Large intestine (tissue), 12 donors: ENCODE measurements at places on chromosomes 7 and 10. TPM values are rescaled to one million over a fixed set of nuclear protein-coding genes. Genes with fewer than 3 reads are reported as not detected.

DNA sequence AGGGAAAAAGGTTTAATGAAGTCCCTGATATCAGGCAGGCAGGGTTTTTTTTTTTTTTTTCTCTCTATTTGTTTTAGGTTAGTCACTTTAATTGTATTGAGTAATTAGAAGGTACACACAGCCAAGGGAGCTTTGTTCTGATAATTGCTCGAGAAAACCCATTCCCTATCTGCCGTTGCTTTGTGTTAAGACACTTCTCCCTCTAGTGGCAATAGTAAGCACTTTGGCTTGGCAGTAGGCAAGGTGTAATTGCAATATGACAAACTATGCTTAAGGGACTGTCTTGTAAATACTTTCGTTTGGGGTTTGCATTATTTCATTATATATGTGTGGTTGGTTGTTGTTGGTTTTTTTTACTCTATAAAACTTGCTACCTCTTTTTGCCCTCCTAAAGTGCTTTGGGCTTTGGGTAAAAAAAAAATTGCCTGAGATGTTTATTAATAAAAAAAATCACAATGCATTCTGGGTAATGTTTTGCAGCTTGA, 113.4 kb downstream of the BTRC start:
- DNase-seq, result peak; percentile 71
- no peaks in the 10 kb centered on the region for H3K27me3 ChIP-seq
- H3K36me3 ChIP-seq, result no peaks in the 10 kb centered on the region
- no peak overlapping the region for H3K27ac ChIP-seq
- H3K4me3 ChIP-seq, result no peak overlapping the region

GRCh38 chr7:36747280-36748016, 23.2 kb upstream of the AOAH start:
- peak overlapping the region; percentile 89 for H3K27ac ChIP-seq
- H3K27me3 ChIP-seq, result no peaks in the 10 kb centered on the region
- peak; percentile 81 for DNase-seq
- no peak overlapping the region for H3K4me3 ChIP-seq

DNA sequence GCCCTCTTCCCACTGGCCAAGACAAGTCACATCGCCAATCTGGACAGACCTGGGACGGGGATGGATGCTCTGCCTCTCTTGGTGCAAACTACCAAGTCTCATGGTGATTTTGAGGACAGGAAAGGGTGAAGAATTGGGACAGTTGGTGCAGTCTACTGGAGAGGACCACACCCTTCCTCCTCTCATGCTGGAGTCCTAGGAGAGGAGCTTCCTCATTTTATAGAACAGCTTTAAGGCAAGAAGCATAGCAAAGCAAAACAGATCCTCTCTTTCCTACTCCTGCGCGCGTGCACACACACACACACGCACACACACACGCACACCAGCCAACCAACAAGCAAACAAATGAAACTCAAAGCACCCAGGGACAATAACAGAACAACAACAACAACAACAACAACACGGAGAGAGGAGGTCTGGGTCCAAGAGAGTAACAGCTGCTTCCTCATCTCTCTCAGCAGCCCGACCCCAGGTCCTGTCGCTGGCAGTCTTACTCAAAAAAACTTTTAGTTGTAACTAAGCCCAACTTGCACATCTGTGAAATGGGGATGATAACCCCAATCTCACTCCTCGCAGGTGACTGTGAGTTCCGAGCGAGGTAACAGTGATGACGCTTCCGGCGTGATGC, 83.4 kb downstream of the TMEM178B start:
- no peaks in the 10 kb centered on the region for H3K36me3 ChIP-seq
- DNase-seq, result no peak
- H3K27me3 ChIP-seq, result peaks cover 2% of the 10 kb centered on the region
- H3K4me3 ChIP-seq, result no peak overlapping the region

- H3K27ac ChIP-seq, result no peak overlapping the region
- peak; percentile 38 for DNase-seq
- H3K4me1 ChIP-seq, result no peaks in the 10 kb centered on the region
- H3K4me3 ChIP-seq, result no peak overlapping the region
These were observed 40.6 kb downstream of the SYPL1 start for GRCh38 chr7:106071356-106071998.

GRCh38 chr10:95841661-95842498, 65.9 kb upstream of the CC2D2B start:
- H3K4me1 ChIP-seq, result peaks cover 3% of the 10 kb centered on the region
- no peaks in the 10 kb centered on the region for H3K27me3 ChIP-seq
- H3K4me3 ChIP-seq, result no peak overlapping the region
- DNase-seq, result peak; percentile 51
- peak overlapping the region; percentile 20 for H3K27ac ChIP-seq

DNA sequence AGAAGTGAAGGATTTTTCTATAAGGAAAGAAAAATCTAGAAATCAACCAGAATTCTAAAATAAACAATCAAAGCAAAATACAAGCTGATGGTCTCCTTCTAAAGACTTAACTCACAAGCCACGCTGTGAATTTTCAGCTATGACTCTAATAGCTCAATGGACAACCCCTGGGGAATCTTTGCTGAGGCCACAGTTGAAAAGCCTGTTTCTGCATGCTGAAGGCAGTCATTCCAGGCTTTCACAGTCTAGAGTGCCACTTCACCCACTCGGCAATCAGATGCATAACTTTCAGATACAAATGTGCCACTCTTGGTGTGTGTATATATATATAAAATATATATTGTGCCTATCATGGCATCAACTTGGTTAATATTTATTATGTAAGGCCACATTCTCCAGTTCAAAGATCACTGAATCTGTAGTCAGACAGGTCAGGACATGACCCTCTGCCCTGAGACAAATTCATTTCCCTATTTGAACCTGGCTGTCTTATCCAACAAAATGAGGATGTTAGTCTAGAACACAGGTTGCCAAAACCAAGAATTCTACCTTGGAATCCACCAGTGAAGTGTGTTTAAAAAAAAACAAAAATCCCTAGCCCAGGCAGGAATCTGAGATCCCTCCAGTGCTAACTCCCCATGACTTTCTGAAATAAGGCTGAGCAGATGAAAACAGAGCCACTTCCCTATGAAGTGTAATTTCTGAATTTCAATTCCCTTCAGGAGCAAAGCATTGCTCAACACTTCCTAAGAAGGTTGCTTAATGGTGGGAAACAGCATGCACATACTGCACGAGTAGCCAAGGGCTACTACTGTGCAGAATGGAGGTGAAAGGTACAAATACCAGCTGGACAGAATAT, 9.9 kb downstream of the LIPA start:
- H3K27me3 ChIP-seq, result no peaks in the 10 kb centered on the region
- H3K4me1 ChIP-seq, result peaks cover 6% of the 10 kb centered on the region
- no peak overlapping the region for H3K27ac ChIP-seq
- H3K4me3 ChIP-seq, result no peak overlapping the region
- H3K36me3 ChIP-seq, result peaks cover 27% of the 10 kb centered on the region

GHITM gene
- polyA plus RNA-seq, result 135 TPM

DNA sequence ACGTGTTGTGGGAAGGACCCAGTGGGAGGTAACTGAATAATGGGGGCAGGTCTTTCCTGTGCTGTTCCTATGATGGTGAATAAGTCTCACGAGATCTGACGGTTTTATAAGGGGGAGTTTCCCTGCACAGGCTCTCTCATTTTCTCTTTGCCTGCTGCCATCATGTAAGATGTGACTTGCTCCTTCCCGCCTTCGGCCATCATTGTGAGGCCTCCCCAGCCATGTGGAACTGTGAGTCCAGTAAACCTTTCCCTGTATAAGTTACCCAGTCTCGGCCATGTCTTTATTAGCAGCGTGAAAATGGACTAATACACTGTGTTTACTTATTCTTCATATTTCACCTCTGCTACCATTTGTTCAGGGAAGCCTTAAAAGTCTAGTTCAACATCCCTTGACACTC, 2.2 kb upstream of the DNAAF5 start:
- H3K27ac ChIP-seq, result no peak overlapping the region
- no peaks in the 10 kb centered on the region for H3K27me3 ChIP-seq
- DNase-seq, result no peak
- H3K4me1 ChIP-seq, result peaks cover 4% of the 10 kb centered on the region
- no peak overlapping the region for H3K4me3 ChIP-seq

WDFY4 gene
- polyA plus RNA-seq, result 3.5 TPM

DNA sequence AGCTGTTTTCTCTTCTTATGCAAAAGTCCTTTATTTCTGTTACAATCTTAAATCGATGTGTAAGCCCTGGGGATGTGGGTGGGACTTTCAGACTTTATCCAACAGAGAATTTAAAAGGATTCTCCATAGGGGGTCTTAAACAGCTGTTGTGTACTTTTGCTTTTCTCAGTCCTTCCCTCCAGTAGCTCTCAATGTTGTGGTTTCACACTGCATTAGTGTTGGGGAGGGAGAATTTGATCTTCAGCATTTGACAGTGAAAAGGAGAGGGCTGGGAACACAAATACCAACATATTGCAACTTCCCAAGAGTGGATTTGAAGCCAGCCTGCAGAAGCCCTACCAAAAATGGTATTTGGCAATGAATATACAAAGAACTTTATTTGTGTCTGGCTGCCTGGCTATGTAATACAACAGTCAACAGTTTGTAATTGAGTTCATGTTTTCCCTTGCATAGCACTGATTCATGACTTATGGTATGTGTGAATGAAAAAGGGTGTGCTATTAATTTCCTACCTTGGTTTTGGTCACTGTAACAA, 80.1 kb upstream of the CAPZA2 start:
- H3K4me3 ChIP-seq, result no peak overlapping the region
- DNase-seq, result no peak
- no peak overlapping the region for H3K27ac ChIP-seq
- peaks cover 34% of the 10 kb centered on the region for H3K4me1 ChIP-seq
- no peaks in the 10 kb centered on the region for H3K36me3 ChIP-seq
- no peaks in the 10 kb centered on the region for H3K27me3 ChIP-seq

- no peaks in the 10 kb centered on the region for H3K36me3 ChIP-seq
- no peak overlapping the region for H3K27ac ChIP-seq
- peaks cover 4% of the 10 kb centered on the region for H3K27me3 ChIP-seq
- H3K4me3 ChIP-seq, result no peak overlapping the region
- no peaks in the 10 kb centered on the region for H3K4me1 ChIP-seq
- DNase-seq, result no peak
These were observed 278.5 kb downstream of the TCF7L2 start for GRCh38 chr10:113228530-113228929.

DNA sequence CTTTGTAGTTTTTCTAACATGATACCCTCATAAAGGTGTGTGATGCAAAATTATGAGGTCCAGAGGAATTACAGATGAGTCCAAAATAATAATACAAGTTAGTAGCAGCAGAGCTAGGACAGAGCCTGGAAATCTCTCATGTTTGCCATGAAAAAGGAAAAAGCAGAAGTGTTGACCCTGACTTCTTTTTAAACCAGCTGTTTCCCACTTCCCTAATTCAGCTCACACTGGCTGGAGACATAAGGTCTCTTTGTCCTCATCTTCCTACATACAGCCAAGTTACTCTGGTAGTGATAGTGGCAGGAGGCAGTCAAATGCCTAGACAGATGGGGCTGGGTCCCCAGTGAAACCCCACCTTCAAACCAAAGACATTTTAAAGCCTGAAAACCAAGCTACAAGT, 269.2 kb downstream of the C7orf25 start:
- no peaks in the 10 kb centered on the region for H3K36me3 ChIP-seq
- H3K4me1 ChIP-seq, result no peaks in the 10 kb centered on the region
- no peak overlapping the region for H3K27ac ChIP-seq
- no peak for DNase-seq

GRCh38 chr10:34256216-34256615, 558.9 kb downstream of the PARD3 start:
- H3K36me3 ChIP-seq, result no peaks in the 10 kb centered on the region
- H3K27me3 ChIP-seq, result no peaks in the 10 kb centered on the region
- H3K27ac ChIP-seq, result no peak overlapping the region
- DNase-seq, result no peak

DNA sequence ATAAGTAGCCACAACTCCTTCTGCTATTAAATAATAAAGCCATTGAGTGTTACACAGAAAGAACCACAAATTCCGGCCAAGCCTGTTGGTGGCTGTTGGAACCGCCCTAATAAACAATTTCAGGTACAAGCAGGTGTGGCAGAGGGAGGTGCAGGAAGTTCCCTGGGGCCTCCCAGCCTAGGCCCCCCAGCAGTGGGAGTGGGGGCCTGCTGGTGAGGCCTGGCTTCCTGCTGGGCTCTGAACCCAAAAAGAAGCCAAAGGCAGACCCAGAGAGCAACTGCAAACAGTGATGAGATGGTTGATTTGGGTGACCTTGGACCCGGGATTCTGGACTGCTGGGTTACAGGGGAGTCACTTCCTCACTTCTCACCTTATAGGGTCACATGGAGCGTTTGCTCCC, 21.0 kb upstream of the LMTK2 start:
- H3K4me1 ChIP-seq, result peaks cover 5% of the 10 kb centered on the region
- H3K27ac ChIP-seq, result no peak overlapping the region
- DNase-seq, result no peak
- no peaks in the 10 kb centered on the region for H3K27me3 ChIP-seq
- no peaks in the 10 kb centered on the region for H3K36me3 ChIP-seq

MMD2 gene
- 0.24 TPM for polyA plus RNA-seq

- no peak for DNase-seq
- H3K4me1 ChIP-seq, result peaks cover 6% of the 10 kb centered on the region
- no peak overlapping the region for H3K4me3 ChIP-seq
- H3K36me3 ChIP-seq, result no peaks in the 10 kb centered on the region
- no peaks in the 10 kb centered on the region for H3K27me3 ChIP-seq
These were observed 9.8 kb upstream of the TOMM7 start for GRCh38 chr7:22832401-22832800.

DNA sequence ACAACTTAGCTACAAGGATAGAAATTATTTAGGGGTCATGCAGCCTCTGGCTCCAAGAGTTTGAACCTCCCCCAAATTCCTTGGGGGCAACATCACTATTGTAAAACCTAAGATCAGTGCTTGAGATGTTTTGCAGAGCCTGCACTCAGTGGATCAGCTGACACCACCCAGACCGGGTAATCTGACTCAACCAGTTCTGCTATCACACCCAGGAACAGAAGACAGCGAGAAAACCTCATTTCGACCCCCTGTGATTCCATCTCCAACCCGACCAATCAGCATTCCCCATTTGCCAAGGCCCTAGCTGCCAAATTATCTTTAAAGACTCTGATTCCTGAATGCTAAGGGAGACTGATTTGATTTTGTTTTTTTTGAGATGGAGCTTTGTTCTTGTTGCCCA, 5.2 kb downstream of the TACR2 start:
- H3K27me3 ChIP-seq, result no peaks in the 10 kb centered on the region
- H3K27ac ChIP-seq, result no peak overlapping the region
- H3K4me1 ChIP-seq, result peaks cover 7% of the 10 kb centered on the region
- DNase-seq, result no peak
- H3K36me3 ChIP-seq, result no peaks in the 10 kb centered on the region

GPR26 gene
- 0.16 TPM for polyA plus RNA-seq

GRCh38 chr7:66237906-66238772, 33.0 kb downstream of the TPST1 start:
- H3K27me3 ChIP-seq, result no peaks in the 10 kb centered on the region
- peaks cover 20% of the 10 kb centered on the region for H3K4me1 ChIP-seq
- H3K27ac ChIP-seq, result peak overlapping the region; percentile 65
- peaks cover 3% of the 10 kb centered on the region for H3K36me3 ChIP-seq

DNA sequence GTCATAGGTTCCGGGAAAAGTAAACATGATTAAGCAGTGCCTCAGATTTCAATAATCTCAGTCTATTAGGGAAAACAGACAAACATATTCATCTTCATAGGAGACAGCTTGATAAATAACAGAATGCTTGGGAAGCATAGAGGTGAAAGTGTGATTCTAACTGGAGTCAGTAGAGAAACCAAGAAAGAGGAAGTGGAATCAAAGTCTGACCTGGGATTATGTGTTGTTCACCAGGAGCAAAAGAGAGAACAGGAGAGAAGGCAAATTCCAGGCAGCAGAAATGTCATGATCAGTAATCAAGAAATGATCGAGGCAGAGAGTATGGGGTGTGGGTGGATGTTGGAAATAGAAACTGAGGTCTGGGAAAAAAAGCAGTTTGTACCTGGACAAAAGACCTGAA, 43.7 kb downstream of the DGKB start:
- no peak overlapping the region for H3K4me3 ChIP-seq
- no peak overlapping the region for H3K27ac ChIP-seq
- H3K27me3 ChIP-seq, result no peaks in the 10 kb centered on the region
- no peak for DNase-seq
- H3K36me3 ChIP-seq, result no peaks in the 10 kb centered on the region
- H3K4me1 ChIP-seq, result no peaks in the 10 kb centered on the region

GNAI1 gene
- 25.4 TPM for polyA plus RNA-seq

NPC1L1 gene
- 63.9 TPM for polyA plus RNA-seq
